ENCODE measurements at places on chromosomes 3 and 15.
A peak's percentile ranks its signal among the peaks of the same experiment; 100 is the strongest.

DNA sequence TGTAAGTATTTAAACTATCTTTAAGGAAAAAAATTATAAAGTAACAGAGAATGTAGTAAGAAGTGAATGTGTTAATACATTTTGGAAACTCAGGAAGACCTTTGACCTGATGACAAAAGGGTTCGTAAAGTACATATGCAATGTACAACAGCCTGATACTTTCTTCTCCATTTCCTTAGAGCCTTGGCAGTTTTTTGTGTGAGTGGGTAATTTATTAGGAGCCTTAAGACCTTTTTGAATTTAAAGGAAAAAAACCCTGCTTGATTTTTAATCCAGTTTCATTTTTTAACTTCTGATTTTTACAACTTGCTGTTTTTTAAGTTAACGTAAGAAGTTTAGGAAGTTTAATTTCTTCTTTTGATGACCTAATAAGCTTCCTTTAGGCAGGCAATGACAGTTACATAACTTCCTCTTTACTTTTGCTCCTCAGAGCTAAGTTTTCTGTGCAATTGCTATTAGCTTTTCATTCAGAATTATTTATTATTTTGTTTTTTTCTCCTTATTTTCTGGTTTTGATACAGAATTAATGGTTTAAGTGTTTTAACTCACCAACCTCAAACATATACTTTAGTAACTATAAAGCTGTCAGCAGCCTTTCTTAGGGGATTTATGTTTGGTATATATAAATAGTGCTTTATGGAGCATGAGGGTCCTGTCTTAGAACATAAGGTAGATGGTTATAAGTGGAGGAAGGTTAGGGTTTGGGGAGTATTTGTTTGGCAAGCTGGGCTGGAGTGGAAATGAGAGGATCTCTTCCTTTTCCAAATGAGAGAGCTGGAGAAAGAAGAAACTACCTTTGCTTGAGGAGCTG lies 35.2 kb downstream of the ARMC8 start:
- no peak for DNase-seq

- DNase-seq = no peak
Measured at GRCh38 chr3:156396851-156397250, 158.1 kb downstream of the SSR3 start.

DNA sequence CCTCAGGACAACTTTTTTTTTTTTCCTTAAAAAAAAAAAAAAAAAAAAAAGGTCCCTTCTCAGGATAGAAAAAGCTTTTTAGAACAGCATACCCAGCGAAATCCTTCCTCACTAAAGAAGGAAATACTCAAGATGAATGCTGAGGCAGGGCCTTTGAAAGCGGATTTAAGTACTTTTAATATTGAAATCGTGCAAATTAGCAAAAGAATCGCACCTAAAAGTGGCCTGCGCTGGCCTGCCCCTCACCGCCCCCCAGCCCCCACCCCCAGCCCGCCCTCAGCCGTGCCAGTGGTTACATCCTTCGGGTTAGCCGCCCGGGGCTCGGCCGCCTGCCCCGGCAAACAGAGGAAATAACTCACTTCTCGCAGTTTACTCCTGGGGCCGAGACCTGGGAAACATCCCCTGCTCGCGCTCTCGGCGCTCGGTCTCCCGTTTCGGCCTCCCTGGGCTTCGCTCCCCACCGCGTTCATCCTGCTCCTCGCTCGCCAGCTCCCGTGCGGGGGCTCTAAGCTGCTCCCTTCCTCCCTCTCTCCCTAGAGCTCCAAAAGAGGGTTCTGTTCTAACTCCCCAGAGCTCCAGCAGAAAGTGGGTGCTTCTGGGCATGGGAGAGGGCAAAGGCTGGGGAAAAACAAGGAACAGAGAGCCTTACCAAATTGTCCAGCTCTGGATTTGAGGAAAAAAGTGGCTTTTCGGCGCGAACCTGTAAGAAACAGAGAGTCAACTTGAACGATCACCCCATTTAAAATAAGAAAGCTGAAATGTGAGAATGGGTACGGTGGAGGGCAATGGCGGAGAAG lies 5.2 kb downstream of the MEIS2 start:
- DNase-seq = no peak

GRCh38 chr3:157059661-157060060 lies 100.3 kb downstream of the CCNL1 start:
- no peak for DNase-seq

- DNase-seq = no peak
Measured at GRCh38 chr15:55183679-55184078, 13.1 kb downstream of the RSL24D1 start.

DNA sequence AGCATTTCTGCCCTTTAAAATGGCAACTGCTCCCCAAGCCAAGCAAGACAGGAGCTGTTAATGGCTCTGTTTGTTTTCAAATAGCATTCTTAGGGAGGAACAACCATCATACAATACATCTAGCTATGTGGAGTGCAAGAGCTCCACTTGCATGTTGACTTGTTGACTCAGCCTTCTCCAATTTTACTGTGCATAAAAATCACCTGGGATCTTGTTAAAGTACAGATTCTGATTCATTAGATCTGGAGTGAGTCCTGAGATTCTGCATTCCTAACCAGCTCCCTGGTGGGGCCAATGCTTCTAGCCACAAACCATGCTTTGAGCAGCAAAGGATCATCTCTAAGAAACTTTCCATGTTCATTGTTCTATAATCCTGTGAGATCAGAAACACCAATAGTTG lies 171.4 kb downstream of the THRB start:
- no peak for DNase-seq

DNA sequence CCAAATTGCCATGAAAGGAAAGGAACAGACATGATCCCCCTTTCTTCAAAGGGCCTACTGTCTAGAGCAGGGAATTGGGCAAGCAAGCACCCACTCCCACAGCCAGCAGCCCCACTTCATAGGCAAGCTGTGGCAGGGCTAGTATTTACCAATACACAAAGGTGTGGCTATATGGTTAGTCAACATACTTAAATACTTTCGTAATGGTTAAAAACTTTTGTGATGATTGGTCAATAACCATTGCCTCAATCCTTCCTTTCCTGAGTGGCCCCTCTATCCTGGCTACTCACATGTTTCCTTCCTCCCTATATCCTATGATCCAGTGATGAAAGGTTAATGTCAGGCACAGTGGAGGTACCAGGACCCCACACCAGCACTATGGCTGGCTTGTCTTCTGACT lies 30.1 kb upstream of the ARL8B start:
- no peak for DNase-seq

- DNase-seq = no peak
Measured at GRCh38 chr3:10015461-10015904, 10.8 kb upstream of the FANCD2 start.

DNA sequence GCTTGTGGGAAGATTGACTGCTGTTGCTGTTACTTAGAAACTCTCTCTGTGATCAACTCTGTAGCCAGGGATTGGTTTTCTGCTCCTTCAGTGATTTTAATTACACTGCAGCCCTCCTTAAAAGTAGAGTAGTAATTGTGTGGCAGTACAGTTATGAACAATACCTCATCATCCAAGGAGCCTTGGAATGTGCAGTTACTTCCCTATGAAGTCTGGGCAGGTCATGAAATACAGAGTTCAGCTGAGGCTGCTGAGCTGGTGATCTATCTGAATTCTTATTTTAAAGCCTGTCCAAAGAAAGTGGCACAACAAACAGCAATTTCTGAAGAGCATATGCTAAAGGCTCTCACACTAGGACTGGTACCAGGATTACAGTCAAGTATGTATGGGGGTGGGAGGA lies 37.4 kb upstream of the MRPL3 start:
- no peak for DNase-seq

GRCh38 chr3:45137656-45138181 lies 8.5 kb downstream of the CDCP1 start:
- no peak for DNase-seq

GRCh38 chr3:145144361-145144760 lies 1016.6 kb downstream of the PLOD2 start:
- no peak for DNase-seq

DNA sequence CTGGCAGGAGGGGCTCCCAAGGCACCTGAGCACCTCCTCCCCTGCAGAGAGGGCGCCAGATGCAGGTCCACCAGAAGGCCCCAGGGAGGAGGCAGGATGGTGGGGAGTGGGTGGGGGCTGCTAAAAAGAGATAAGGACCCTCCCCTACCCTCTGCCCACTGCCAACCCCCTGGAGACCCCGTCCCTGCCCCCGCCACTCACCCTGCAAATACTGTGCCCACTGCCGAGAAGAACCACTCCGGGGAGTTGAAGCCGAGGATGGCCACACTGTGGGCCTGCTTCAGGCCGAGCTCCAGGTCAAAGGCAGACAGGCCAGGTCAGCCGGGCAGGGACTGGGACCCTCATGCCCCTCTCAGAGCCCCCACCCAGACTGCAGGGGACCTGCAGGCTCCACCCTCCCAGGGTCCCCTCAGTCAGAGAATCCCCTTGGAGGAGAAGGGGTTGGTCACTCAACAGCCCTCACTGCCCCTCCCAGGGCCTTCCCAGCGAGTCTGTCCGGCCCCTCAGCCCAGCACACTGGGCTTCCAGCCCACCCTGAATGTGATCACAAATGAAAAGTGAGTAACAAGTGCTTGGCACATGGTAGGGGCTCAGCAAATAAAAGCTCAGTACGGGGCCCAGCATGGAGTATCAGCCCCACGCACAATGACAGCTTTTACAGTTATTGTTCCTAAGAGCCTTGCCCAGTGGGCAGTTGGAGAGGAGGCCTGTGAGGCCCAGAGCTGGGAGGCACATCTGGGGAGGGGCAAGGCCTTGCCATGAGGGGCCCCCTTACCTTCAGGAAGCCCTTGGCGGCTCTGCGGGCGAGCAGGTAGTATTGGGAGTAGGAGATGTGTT lies 40.4 kb downstream of the ACSBG1 start:
- no peak for DNase-seq

DNA sequence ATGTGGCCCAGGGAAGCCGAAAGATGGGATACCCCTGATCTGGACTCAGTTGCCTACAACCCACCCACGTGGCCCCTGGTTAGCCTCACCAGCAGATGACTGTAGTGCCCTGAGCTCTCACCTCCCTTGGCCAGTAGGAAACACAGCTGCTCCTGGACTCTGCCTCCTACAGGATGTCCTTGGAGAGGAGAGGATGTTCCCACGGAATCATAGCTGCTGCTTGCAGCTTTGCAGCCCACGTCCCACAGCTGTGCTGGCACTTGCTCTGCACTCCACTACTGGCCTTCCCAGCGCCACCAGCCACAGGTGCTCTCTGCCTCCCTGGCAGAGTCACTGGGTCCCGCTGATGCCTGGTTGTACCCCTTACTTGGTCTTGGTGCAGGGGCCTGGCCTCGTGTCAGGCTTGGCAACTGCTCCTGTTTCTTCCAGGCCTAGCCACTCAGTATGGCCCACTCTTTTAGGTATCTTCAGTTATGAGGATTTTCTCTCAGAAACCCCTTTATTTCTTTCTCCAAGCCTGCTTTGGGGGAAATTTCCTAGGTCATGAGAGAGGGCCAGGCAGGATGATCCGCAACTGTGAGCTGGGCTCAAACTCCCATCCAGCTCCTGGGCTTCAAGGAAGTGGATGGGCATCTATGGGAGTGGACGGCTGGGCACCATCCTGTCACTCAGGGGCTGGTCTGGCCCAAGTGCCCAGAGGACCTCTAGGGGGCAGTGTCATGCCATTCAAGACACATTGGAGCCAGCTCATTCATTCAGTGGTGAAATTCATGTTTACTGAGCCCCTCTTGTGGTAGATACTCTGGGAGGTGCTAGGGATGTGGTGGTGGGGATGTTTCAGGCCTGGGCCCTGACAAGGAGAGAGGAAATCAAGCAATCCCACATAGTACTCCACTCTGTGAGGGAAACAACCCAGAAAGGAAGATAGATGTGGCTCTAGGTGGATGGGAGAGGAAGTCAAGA lies 16.2 kb upstream of the VILL start:
- peak; percentile 78 for DNase-seq

DNA sequence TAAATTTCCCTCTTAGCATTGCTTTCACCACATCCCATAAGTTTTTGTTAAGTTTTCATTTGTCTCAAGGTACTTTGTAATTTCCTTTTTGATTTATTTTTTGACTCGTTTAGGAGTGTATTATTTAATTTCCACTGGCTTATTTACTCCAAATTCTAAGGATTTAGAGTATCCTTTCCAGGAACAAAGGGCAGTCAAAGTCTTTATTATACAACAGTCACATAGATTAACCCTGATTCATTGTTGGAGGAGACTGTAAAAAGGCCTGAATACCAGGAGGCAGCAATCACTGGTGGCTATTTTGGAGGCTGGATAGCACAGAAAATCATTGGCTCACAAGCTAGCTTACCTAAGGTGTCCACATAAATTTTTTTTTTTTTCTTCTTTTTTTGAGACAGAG lies 39.9 kb downstream of the OIP5 start:
- DNase-seq = no peak

DNA sequence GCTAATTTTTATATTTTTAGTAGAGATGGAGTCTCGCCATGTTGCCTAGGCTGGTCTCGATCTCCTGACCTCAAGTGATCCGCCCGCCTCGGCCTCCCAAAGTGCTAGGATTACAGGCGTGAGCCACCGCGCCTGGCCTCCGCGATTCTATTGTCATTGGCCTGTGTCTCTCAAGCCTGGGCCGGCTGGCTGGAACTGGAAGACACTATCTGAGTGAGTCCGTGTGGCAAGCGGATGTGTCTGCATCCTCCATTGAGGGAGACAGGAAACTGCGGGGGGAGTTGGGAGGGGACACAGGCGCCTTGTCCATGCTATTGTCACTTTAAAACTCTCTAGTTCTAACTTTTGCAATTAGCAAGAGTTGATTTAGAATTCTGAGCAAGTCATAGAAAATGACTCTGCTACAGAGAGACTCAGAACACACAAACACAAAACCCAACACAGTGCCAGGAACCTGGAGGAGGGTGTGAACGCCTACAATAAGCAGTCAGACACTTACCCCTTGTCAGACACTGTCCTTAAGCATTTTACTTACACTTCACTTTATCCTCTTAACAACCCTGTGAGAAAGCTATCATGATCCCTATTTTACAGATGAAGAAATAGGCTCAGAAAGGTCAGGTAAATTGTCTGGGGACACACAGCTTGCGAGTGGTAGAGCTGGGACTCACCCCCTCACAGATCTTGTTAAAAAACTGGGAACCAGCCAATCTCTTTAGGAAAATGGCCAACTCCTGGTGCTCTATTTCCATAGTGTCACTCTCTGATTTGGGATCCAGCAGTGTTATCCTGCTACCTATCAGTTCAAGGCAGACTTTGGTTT lies 38.7 kb downstream of the ANP32A start:
- peak; percentile 16 for DNase-seq

- DNase-seq = no peak
Measured at GRCh38 chr3:171199473-171199829, 172.9 kb upstream of the SLC2A2 start.

GRCh38 chr3:24017305-24017704 lies 72.2 kb downstream of the NR1D2 start:
- DNase-seq = no peak

DNA sequence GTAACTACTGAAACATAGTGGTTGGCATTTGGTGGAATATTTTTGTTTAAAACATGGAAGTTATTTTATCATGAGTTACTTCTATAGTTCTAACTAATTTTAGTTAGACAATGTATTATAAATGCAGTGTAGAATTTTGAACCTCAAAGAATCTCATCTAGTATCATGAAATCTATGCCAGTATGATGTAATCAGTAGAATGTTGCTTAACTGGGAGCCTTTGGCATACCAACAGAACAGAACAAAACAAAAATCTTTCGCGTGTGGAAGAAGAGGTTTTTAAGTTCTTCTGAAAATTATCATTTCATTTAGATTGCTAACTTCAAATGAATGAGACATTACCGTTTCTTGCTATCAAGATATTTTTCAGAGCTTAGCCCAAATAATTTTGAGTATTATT lies 98.4 kb upstream of the LRRFIP2 start:
- no peak for DNase-seq

GRCh38 chr3:167749209-167749608 lies 13.7 kb downstream of the SERPINI1 start:
- no peak for DNase-seq
